EH (cell line): ENCODE measurements at places on chromosomes 7 and 10.

DNA sequence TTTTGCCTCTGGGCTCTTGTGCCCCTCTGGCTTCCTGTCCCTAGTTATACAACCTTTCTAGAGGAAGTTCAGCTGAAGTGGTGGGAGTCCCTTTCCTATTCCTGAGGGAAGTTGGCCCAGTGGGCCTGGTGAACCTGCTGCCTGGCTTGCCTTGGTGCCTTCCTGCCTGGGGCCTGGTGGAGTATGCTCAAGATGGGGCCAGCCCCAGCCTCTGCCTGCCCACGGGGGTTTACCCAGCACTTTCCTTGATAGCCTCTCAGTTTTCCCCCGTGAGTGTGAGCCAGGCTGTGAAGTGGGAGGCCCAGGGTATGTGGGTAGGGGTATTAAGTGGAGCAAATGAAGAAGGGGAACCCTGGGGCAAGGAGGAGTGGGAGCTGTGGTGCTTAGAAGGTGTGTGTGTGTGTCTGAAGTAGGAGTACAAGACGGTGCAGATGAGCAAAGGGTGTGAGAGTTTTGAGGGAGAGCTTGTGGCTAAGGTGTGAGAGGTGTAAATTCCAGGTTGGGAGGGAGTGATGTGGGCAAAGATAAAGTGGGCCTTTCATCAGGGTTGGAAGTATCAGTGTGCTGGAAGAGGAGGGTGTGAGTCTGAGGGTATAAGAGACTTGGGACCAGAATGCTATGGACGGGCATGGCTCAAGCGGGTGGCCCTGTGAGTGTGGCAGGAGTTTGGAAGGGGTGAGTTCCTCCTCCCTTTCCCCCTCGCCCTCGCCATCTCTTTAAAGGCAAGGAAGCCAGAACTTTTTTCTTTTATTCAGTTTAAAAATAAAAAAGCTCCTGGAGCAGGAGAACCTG, 10.9 kb upstream of the PAX2 start:
- DNase-seq = no peak

GRCh38 chr10:30701451-30702173, 72.1 kb upstream of the LYZL2 start:
- DNase-seq = peak; percentile 73

GRCh38 chr7:122290476-122290875, 14.1 kb downstream of the FEZF1 start:
- no peak for DNase-seq

DNA sequence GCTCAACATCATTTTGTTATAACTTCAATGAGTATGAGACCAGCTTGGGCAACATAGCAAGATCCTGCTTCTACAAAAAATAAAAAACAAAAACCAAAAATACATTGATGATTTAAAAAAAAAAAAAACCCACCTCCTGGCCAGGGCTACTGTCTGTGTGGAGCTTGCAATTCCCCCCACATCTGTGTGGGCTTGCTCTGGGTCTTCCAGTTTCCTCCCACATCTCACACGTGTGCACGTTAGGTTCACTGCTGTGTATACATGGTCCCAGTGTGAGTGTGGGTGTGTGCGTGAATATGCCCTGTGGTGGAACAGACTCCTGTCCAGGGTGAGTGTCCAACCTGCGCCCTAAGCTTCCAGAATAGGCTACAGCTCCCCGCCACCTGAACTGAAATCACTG, 41.6 kb downstream of the ATE1 start:
- DNase-seq = no peak

DNA sequence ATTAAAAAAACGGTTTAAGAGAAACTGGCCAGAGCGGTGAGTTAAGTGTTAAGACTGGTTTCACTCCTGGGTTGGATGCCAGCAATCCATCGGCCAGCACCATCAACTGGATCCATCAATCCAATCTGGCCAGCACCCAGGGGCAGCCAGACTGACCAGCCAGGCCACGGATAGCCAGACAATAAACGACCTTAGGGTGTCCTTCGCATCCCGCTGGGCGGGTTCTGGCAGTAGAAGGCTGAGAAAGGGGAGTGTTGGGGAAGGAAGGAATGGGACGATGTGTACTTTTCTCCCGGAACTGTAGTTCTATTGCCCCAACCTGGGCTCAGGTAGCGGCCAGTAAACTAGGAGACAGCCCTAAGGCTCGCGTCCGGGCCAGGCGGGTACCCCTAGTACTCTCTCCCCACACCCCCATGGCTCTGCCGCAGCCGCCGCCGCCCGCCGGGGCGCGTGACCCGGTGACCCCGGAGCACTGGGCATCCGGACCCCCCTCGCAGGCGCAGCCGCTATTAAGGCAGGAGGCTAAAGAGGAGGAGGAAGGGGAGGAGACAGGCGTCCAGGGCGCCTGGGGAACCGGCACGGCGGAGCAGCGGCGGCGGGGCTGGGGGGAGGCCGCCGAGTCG, at the start of gene CASD1:
Gene CASD1 (plus strand): TSS at position 546 of the 623 bp plus-strand sequence. CDS start 276 bp downstream, outside the sequence.
- DNase-seq = peak; percentile 50

DNA sequence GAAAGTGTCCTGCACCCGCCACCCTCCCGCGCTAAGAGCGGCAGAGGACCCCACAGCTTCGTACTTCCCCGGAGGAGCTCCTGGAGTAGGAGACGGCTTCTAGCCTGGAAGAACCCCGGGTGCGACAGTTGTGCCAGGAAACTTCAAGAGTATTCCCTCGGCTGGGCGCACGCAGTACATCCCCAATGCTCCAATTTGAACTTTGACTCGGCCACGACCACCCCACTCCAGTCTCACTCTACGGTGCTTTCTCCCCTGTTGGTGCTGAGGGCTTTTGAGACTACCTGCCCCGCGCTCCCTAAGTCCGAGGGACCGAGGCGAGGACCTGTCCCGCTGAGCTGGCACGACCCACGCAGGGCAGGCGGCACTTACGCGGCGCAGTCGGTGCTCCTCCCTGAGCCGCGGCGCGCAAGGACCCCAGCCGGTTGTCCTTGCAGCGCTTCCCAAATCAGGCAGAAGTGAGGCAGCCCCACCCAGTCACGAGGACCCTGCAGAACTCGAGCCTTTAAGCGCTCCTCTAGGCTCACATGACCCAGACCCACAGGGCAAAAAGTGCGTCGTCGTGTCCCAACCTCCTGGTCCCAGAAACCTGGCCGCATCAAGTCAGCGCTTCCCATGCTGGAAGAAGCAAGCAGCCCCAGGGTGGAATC, at the start of gene CPVL:
Gene CPVL (minus strand): TSS at position 481 of the 650 bp plus-strand sequence. CDS start 25,476 bp downstream, outside the sequence.
- DNase-seq = no peak

DNA sequence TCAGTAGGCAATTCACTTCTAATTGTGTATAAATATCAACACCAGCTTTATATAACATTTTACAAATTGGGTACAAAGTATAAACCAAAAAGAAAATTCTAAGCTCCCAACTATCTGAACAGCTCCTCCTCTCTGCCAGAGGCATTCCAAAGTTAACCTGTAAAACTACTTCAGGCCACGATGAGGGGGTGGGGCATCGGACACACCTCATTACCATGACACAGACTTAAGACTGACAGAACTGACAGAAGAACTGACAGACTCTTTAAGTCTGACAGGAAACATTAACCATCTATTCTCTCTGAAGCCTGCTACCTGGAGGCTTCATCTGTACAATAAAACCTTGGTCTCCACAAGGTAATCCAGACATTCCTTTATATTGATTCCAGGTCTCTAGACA, 12.3 kb downstream of the ESYT2 start:
- DNase-seq = no peak

GRCh38 chr7:43616977-43617376, 34.1 kb downstream of the STK17A start:
- DNase-seq = no peak

DNA sequence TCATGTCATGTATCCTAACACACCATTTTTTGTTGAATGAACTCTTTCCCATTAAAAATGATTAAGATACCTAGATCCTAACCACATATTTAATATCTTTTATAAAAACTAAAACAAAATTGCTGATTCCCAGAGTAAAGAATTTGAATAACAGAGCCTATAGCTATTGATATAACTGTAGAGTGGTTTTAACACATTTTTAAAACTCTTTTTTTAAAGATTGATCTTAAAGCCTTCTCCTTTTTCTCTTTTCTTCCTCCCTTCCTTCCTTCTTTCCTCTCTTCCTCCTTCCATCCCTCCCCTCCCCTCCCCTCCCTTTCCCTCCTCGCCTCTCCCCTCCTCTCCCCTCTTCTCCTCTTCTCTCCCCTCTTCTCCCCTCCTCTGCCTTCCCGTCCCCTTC, 605.4 kb upstream of the FZD8 start:
- DNase-seq = no peak

- peak; percentile 93 for DNase-seq
Measured at GRCh38 chr10:73899423-73899822, 11.5 kb upstream of the PLAU start.
